ENCODE measurements at places on chromosomes 3 and 15.

DNA sequence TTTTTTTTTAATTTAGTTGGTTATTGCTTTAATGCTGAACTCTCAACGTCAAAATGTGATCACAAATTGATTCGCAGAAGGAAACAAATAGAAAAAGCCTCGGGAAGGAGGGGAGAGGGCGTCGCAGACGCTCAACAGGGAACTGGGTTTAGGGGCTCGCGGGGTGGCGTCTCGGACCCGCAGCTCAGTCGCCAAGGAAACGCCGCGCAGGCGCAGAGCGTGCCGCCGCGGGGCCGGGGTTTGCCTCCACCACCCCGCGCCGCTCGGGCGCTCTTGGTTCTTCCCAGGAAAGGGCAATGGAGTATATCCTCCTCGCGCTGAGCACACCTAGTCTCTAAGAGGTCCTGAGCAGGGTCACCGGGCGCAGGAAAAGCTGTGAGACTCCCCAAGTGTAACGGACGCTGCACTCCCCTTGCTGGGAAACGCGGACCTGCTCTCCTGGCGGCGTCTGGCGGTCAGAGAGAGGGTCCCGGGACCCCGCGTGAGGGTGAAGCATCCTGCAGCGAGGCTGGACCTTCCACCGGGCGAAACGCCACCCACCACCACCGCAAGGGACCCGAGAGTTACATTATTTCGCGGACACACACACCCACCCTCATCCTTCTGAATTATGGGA is 753 bp downstream of the PLCH1 start:
- DNase-seq, result peak; percentile 71

DNA sequence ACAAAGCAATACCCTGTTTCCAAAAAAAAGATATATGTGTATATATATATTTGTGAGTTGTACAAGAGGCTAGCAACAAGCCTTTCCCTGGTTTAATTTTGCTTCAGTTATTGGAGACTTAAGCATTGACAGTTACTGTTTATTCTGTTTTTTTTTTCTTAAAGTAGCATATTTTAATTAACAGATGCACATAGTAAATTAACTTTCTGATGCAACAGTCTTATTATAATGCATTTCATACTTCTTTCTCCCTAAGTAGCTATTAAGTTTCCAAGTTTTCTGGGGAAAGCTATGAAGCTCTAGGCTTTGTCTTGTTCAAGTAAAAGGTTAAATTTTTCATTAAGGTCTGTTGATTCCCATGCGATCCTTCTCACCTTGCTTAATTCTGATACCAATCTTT is 17.9 kb downstream of the PRKCI start:
- no peak for DNase-seq

DNA sequence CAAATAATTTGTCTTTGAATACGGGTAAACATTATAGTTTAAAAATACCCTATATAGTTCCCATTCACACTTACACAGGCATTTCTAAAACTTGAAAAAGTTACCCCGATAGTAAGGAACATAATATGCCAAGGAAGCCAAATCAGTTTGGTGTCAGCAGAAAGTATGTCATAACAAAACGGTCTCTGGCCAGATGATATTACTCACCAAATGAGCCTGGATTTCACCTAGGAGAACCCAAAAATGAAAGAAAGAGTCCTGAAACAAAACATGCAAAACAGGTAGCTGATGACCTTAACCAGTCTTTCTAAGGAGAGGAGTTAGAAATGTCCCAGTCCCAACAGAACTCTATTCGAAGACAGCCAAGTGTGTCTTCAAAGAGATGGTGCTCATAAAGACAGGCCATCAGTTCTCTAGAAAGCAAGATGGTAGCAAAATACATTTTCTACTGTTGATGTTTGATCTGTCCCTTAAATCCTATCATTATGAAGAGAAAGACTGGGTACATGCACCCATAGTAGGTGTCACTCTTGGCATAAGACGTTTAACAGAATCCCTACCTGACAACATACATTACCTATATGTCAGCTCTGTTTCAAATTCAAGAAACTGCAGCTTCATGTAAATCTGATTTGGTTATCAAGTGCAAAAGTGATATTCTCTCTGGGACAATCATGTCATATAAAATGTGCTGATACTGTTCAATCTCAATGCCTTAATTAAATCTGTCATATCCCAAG is 942.5 kb downstream of the ROBO1 start:
- DNase-seq, result peak; percentile 57

- no peak for DNase-seq
Measured at GRCh38 chr3:194876403-194877095, 190.9 kb downstream of the FAM43A start.

GRCh38 chr15:92306663-92307062 is 87.0 kb upstream of the ST8SIA2 start:
- peak; percentile 72 for DNase-seq

GRCh38 chr15:66863390-66864085 is 161.5 kb downstream of the SMAD6 start:
- no peak for DNase-seq

DNA sequence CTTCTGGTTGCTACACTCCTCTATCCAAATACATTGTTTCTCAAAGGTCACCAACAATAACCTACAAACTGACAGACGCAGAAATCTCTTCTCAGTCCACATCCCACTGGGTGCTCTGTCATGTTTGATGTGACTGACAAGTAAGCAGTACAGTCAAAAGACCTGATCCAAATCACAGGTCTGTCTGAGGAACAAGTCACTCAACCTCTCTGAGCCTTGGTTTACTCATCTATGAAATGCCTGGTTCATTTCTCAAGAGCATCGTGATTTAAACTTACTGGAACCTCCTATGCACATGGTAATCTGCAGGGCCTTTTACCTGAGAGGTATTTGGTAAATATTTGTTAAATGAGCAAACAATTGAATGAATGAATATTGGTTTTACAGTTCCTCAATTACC is 5.5 kb downstream of the LRRC31 start:
- DNase-seq, result no peak

- DNase-seq, result no peak
Measured at GRCh38 chr15:31364301-31365031, 37.8 kb downstream of the KLF13 start.

DNA sequence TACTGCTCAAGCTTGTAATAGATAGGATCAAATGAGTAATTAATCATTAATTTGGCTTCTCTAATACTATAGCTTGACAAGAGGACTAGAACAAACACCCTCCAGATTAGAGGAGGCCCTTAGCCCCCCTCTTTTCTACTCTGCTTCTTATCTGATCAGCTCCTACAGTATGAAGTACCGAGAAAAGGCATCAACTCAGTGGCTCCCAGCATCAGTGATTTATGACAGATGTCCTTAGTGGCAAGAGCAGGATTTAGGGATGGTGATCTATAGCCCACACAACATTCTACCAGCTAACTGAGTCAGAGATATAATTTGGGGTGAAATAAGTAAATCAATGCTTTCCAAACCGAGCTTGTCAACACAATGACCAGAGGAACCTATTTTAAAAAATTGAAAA is 541.1 kb downstream of the NLGN1 start:
- DNase-seq, result peak; percentile 71

- DNase-seq, result no peak
Measured at GRCh38 chr3:102497571-102497970, 62.8 kb downstream of the ZPLD1 start.

DNA sequence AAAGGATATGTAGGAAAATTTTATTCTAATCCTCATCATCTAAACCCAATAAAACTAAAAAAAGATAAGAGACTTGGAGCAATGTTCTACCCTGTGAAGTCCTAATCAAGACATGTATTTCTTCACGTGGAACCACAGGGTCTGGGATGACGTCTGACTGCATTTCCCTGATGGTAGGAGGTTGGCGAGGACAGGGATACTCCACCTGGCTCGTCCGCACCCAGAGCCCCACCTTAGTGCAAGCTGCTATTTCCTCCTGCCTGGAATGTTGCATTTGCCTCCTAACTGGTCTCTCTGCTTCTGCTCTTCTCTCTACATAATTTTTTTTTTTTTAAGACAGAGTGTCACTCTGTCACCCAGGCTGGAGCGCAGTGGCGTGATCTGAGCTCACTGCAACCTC is 57.7 kb upstream of the RASGRP1 start:
- no peak for DNase-seq

DNA sequence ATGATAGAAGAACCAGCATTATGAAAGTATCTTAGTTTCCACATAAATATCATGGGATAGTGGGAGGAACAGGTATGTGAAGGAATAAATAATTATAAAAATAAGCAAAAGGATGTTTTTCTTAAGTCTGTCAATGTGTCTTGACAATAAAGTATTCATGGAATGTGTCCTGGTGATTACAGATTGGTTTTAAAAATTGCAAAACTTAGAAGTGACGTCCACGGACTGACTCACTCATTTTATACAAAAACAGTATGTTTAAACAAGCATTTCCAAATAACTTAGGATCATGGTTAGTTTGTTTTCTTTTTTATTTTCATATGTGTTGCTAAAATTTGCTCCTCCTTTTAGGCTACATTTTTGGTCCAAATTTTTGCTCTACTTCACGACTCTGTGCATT is 687.0 kb upstream of the NECTIN3 start:
- no peak for DNase-seq
